ENCODE measurements at places on chromosomes 5 and 9.

DNA sequence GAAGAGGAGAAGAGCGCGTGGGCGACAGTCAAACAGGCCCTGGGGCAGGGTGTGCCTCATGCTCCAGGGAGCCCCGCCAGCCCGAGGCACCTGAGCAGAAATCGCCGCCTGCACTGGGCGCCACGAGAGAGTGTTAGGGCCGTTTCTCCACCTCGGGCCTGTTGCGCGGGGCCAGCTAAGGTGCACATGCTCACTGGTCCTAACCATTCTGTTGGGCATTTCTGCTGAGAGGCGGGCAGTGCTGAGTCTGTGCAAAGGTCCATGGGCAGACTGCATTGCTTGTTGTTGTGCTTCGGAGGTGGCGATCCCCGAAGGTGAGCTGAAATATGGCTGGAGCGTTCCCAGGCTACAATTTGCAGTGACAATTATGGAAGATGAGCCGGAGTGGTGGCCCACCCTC, 367.8 kb upstream of the SPATA31A5 start:
- no peak for DNase-seq

DNA sequence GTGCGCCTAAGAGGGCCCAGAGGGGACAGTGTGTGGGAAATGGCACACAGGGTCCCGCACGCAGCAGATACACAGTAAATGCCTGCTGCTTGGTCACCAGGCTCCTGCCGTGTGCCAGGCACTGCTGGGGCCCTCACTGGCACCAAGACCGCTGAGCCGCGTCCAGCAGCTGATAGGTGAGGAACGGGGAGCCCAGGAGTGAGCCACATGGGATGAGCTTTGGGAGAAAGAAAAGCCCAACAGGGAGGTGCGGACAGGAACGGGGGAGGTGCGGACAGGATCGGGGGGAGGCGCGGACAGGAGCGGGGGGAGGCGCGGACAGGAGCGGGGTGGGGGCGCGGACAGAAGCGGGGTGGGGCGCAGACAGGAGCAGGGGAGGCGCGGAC, 16.5 kb downstream of the GPSM1 start:
- DNase-seq = no peak

DNA sequence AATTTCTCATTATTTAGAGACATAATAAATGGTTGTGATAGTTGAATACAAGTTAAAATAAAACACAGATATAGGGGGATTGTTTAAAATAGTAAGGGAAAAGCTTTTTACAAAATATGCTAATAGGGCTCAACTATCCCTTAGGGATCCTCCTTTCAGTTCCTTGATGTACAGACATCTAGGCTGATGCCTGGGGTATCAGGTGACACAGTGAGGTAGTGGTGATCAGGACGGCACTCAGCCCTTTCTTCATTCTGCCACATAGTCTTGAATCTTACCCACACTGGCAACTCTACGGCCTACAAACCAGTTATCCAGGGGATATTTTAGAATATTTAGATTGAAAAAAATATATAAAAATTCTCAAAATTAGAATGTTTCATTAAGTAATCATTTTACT, 12.5 kb upstream of the SLC35D2 start:
- DNase-seq = no peak

GRCh38 chr9:121399883-121400607, 30.0 kb upstream of the STOM start:
- peak; percentile 69 for DNase-seq

DNA sequence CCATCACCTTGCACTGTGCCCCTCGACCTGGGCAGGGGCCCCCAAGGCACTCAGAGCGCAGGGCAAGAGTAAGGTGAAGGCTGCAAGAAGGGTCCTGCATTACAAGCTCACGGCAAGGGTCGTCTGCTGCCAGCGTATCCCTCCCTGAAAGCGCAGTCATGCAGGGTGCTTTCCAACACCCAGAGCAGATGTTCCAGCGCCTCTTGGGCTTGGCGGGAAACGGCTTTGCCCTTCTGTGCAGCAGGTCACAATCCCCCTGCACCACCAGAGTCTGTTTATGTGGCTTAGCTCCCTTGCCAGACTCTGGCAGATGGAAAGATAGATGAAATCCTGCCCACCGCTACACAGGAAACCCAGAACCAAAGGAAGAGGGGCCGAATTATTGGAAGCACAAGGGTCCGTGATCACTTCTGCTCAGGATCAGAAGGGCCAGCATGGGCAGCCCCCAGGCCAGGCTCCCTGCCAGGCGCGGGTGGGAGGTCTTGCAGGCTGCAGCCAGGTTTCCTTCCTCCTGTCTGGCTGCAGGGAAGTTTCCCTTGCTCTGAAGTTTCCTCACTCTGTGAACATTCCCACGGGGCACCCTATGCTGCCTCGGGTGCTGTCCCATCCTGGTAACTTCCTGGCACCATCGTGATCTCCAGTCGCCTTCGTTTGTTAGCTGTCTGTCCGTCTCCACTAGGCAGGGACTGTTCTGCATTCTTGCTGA, 132.2 kb downstream of the ZNF354C start:
- DNase-seq = no peak

DNA sequence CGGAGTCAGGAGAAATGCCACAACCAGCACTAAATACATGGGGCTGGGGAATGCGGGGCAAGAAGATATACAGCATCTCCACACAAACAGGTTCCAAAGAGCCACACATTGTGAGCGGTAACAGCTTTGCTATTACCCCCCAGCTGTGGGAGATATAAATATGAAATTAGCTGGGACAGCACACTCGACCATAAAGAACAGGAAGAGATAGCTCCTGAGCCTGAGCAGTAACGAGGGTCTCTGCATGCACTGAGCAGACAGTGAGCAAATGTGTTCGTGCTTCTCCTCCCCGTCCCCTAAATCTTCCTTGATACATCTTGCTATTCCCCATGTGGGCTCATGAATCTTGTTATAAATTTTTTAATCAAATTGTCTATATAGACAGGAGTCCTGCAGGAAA, 53.1 kb downstream of the ADAMTS2 start:
- no peak for DNase-seq

DNA sequence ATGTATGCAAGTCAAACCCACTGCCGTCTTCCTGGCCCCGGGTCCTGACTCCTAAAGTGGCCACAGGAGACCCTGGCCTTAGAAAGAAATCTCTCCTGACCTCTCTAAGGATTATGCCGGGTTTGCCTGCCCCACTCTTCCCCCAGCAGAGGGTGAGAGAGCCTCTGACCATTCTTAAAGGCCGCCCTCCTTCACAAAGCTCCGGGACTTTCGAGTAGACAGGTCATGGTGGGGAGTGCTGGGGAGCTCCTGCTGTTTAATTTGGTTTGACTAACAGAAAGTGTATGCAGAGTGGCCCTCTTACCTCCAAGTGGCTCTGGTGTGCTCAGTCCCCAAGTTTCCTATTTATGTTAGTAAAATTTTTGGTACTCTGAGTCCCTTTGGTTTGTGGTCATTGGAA, 111.8 kb downstream of the LRRC70 start:
- DNase-seq = no peak

- DNase-seq = no peak
These were observed 69.0 kb downstream of the DAB2IP start for GRCh38 chr9:121720311-121721057.

GRCh38 chr9:133120501-133121197, 391 bp downstream of the RALGDS start:
- no peak for DNase-seq

DNA sequence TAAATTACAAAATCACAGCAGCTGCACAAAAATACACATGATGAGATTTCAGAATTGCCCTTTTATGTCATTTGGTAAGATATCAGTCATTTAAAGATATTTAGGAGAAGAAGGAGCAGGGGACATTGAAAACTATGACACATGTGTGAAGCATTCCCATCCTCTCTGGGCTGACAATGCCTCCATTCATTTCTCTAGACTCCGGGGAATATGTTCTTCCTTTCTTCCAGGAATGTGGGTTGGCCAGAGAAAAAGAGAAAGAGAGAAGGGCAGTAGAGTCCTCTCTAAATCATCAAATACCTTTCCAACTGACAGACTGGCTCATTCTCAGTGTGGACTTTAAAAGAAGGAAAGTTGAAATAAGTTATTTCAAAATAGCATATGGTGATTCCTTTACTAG, 205.6 kb upstream of the ADAMTSL1 start:
- no peak for DNase-seq

GRCh38 chr5:176778921-176779465, 31.4 kb upstream of the UNC5A start:
- no peak for DNase-seq

DNA sequence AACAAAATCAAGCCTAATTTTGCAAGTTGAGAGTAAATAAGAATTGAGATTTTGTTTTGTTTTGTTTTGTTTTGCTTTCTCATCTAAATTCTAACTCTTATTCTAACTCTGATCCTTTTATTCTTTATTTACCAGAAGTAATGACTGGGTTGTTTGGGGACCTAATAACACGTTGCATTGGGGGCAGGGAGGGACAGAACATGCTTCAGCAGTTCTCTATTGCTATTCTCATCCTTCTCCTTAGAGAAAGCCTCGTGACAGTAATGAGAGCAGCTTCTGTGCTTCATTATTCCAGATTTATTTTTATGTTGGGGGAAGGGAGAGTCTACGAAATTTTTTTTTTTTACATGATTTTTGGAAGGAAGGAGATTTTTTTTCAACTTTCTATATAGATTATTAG, 21.1 kb downstream of the CPEB4 start:
- DNase-seq = no peak

DNA sequence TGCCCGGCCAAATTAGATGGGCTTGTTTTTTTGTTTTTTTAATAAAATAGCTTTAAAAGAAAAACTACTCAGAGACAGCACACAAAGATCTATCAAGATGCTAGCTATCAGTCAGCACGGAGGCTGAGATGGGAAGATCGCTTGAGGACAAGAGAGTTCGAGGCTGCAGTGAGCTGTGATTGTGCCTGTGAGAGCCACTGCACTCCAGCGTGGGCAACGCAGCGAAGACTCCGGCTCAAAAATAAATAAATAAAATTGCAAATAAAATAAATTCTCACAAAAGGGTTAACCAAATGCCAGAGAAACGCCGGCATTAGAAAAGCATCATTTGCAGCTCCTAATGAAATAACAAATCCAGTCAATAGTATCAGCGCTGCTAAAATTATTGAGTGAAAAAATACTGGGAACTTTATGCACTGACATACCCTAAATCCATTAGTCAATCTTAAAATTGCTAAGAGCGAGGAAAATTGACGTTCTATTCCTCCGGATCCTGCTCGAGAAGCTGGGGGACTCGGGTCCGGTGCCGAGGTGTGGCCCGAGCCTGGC, 681 bp downstream of the CPLANE1 start:
- DNase-seq = no peak

DNA sequence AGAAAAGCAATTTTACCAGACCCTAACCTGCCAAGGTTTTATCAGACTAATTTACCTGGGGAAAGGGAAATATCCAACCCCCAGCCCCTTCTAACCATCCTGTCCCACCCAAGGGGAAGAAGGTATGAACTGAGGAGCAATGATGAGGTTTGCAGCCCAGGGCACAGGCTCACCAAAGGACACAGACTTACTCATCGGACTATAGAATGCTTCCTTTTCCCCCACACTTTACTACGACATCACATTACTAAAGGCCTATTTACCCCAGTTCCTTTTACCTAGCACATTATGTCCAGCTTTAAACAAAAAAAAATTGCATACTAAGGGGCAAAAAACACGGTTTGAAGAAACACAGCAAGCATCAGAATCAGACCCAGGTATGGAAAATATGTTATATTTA, 94.1 kb upstream of the FST start:
- DNase-seq = no peak

DNA sequence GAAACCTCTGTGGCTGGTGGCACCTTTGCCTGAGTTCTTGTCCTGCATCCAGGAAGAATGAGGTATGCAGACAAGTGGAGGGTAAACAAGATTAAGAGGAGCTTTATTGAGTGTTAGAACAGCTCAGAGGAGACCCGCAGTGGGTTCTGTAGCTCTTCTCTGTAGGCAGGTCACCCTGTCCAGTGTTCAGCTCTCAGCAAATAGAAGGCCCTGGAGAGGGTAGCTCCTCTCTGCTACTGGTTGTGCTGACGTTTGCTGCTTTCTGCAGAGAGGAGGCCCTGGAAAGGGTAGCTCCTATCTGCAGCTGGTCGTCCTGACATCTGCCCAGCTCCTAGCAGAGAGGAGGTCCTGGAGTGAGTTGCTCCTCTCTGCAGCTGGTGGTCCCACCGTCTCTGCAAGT, 96.8 kb upstream of the CCDC112 start:
- DNase-seq = no peak

- DNase-seq = peak; percentile 33
These were observed 1.9 kb upstream of the IDNK start for GRCh38 chr9:83620841-83621636.

- no peak for DNase-seq
These were observed 60.8 kb downstream of the LMX1B start for GRCh38 chr9:126674365-126675146.

DNA sequence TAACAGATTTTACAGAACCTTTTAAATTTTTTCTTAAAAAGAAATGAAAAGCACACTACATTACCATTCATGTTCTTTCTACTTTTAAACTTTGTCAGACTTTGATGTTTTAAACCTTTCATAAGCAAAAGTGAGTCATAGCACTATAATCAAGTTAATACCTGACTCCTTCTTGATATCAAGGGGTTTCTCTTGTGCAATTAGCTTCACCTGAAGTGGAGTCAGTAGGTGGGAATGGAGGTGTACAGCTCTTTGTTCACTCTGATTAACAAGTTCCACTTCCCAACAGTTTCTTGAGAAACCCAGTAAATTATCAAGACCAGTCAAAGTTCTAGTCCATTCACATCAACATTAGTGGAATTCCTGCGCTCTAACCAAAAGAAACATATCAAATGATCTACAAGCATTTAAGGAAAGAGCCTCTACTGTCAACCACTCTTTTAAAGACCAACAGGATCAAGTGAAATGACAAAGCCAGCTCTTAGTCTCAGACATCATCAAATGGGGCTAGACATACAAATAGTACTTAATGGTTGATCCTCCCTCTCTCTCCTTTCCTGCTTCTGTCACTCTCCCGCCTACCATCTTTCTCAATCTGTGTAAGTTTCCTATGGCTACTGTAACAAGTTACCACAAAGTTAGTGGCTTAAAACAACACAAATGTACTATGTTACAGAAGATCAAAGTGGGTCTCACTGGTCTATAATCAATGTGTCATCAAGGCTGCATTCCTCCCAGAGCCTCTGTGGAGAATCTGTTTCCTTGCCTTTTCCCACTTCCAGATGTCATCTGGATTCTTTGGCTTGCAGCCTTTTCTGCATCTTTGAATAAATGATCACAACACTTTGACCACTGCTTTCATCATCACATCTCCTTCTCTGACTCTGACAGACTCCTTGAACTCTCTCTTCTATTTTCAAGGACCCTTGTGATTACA, 68.0 kb downstream of the HINT1 start:
- no peak for DNase-seq

DNA sequence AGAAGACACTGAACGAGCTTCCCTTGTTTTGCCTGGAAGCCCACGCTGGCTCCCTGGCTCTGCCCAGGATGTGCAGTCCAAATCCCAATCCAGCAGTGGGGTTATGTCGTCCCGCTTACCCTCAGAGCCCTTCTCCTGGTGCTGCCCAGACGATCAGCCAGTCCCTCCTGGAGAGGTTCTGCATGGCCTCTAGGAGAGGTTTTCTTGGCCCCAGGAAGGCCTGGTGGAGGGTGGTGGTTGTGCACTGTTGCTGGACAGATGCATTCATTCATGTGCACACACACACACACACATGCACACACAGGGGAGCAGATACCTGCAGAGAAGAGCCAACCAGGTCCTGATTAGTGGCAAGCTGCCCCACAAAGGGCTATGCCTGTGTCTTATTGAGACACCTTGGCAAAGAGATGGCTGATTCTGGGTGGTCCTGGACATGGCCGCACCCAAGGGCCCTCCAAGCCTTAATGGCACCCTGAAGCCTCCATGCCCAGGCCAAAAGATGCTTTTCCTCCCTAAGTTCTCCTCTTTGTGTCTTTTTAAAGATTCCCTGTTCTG, 10.5 kb upstream of the OLFM1 start:
- DNase-seq = no peak

GRCh38 chr9:133514460-133515239, 10.1 kb downstream of the MYMK start:
- DNase-seq = no peak
